ENCODE measurements at places on chromosomes 12 and 14.

GRCh38 chr12:79618848-79619404 is 71.8 kb downstream of the PAWR start:
- no peak for DNase-seq

DNA sequence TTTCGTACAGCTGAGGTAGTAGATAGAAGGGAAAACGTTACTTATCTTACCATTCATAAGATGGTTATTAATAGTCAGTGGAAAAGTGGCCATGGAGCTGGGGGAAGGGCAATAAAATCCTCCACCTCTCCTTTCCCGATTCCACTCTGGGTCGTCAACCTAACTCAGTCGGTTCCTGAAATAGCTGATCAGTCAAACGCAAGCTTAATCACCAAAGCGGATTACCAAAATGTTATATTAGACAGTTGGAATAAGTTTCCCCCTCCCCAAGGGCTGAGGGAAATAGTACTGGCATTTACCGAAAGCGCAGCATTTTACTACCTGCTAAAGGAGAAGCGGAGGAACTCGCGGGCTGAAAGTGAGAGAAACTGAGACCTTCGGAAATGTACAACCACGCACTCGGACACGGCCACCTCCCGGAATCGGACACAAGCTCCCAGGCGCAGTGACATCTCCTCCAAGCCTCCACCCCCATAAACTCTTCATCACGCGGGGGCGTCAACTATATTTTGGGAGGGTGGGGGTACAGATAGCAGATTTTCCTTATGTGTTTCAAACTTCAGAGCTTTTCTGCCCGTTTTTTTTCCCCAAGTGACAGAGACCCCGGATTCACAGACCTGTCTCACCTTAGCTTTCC is 1.2 kb downstream of the PPM1H start:
- no peak for DNase-seq

- DNase-seq, result no peak
These were observed 313.2 kb upstream of the DIO3 start for GRCh38 chr14:101247842-101248725.

DNA sequence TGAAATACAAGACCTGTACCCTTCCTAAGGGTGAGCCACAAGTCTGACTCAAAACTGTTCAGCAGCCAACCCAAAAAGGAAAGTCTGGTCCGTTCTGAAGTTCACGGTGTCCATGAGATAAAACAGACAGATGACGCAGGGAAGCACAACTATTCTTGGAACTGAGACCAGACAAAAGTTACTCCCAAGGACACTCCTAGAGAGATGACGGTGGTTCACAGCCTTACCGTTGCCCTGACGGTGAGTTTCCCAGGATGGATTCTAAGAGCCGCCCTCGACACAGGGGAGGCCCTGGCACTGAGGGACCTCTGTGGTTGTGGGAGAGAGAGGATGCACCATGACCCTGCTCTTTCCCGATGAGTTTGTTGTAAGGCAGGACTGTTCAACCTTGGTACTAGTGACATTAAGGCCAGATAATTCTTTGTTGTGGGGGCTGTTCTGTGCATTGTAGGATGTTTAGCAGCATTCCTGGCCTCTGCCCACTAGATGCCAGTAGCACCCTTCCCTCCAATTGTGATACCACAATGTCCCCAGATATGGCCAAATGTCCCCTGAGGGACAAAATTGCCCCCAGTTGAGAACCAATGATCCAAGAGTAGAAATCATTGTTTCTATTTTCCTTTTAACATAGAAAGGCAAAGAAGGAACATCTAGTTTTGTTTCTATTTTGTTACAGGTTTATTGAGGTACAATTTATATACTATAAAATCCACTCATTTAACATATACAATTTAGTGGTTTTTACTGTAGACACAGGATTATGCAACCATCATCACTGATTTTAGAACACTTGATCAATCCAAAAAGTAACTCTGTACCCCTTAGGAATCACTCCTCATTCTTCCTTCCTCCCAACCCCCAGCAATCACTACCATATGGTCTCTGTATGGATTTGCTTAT is 23.0 kb downstream of the OR10P1 start:
- DNase-seq, result no peak

DNA sequence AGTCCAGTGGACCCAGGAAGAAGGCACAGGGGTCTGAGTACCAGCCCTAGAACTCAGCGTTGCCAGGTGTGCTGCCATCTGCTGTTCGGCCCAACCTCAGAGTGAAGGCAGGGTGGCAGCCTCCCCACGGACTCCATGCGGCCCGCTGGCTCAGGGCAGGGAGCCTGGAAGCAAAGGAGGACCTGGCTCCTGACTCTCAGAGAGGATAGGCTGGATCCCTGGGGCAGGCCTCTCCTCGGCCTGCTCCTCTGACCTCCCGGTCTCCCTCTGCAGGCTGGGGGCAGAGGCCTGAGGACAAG is 10.1 kb downstream of the MCRS1 start:
- no peak for DNase-seq

- no peak for DNase-seq
These were observed 56.6 kb downstream of the KCNK10 start for GRCh38 chr14:88266474-88266873.

GRCh38 chr12:64660237-64661018 is 50.1 kb downstream of the RASSF3 start:
- DNase-seq, result no peak

- DNase-seq, result no peak
These were observed 246.8 kb upstream of the SFSWAP start for GRCh38 chr12:131464081-131464480.

GRCh38 chr12:101430456-101430855 is 22.9 kb upstream of the ARL1 start:
- no peak for DNase-seq

DNA sequence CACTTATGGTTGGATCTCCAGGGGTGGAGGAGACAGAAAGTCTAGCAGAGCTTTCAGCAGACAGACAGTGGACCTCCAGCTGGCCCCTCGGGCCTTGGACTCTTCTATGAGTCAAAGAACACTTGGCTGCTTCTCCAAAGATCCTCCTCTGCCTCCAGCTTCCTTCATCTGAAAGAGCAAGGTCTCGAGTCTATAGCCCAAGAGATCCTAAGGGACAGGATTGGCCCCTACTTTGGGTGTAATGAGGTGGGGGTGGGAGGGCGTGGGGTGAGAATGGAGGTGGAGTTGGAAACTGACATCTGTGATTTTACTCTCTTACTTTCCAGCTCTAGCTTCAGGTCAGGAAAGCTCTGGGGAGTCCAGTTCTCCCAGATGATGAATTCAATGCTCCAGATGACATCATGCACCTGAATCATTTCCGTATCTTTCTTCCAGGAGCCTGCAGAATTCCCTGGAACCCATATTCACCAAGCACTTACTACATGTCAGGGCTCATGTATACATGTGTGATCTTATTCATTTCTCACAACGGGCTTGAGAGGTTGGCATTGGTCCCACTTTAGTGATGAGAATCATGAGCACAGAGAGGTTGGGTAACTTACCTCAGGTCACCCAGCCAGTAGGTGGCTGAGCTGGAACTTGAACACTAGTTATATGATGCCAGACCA is 10.2 kb upstream of the PGF start:
- no peak for DNase-seq

- DNase-seq, result no peak
These were observed 67.1 kb downstream of the PPFIA2 start for GRCh38 chr12:81692008-81692407.

GRCh38 chr12:52582486-52582885 is 8.8 kb upstream of the KRT74 start:
- DNase-seq, result no peak

DNA sequence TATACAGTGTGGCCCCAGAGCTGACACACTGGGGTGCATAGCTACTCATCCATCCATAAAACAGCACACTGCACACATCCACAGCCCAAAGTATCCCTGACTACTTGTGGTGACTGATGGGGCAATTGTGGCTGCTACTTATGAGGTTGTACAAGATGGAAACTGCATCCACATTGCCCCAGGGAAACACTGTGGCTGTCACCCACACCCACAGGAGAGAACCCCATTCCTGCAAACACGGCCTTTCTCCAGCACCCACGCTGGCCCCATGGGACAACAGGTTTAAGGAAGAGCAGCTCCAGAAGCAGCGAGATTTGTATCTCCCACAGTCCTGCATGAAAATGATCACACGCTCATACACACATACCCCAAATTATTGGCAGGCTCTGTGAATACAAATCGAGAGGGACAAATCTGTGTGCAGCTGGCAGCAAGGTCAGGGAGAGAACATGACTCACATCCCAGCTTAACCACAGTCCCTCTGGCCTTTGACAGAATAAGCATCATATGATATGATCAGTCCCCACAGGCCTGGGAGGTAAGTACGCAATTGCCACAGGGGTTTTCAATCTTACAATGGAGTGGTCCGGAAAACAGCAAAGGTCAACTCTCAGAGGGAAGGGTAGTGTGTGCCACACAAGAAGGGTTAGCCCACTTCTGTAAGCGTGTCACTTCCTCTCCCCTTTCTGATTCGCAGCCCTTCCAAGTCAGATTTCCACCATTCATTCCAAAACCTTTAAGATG is 61.9 kb downstream of the ESR2 start:
- DNase-seq, result no peak

DNA sequence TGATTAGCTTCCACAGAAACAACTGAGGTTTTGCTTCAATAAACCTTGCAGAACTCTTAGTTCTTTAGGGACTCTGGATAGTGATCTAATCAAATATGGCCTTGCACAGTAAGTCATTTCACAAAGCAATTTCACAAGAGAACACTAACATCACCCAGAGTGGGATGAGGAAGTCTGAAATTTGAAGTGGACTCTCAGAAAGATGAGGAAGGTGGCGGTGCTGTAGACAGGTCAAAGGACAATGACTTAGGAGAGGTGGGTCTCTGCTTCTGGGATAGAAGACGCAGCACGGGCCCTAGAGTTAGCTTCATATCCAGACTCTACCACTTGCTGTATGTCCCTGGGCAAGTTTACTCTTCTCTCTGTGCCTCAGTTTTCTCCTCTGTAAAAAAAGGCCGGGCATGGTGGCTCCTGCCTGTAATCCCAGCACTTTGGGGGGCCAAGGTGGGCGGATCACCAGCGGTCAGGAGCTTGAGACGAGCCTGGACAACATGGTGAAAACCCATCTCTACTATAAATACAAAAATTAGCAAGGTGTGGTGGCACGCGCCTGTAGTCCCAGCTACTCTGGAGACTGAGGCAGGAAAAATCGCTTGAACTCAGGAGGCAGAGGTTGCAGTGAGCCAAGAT is 18.9 kb downstream of the FOS start:
- DNase-seq, result peak; percentile 18

DNA sequence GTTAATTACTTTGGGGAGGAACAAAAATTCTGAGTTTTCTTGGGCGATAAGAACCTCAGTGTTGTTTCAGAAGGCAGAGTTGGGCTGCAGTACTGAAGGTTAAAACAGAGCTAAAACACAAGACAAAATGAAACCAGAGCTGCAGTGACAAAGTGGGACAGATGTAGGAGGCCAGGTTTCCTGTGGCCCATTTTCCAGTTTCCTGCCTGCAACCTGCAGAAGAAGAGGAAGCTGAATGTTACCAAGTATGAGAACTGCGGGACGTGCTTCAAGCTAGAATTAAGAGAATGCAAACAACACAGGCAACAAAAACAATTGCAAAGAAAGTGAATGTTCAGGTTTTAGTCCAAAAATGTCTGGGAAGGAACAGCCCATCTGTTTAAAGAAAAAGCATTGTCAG is 17.8 kb downstream of the ELK3 start:
- peak; percentile 35 for DNase-seq

DNA sequence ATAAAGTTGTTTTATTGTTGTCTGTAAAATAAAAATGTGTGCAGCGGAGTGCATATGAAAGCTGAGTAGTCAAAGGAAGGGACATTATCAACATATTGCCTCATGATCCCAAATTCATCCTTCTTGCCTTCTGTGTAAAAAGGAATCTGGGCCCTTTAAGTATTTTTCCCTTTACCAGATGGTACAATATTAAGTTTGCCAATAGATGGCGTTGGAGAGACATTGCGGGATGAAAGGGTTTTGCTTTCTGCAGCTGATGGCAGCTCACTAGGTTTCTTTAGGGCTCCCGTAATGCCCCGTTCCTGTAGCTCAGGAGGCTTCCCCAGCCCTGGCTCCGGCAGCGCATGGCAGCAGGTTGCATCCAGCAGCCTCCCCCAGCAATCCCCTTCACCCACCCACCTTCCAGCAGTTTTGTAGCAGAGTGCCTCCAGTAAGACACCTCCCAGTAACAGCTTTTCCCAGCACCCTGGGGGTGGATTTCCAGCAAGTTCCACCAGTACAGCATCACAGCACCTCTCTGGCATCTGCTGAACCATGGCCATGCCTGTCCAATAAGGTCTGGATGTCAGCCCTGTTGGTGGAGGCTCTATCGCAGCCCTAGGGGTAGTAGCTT is 354.4 kb downstream of the MED13L start:
- DNase-seq, result no peak

Data from CD4-positive, alpha-beta T cell treated with Interleukin-12 subunit alpha and Interleukin-12 subunit beta, for 1 hour (primary cell).